Hematopoietic multipotent progenitor cell treated with erythropoietin and hydrocortisone succinate and interleukin-3 and kit ligand, for 4 days (in vitro differentiated cells): ENCODE measurements at places on chromosomes 5 and 9.

DNA sequence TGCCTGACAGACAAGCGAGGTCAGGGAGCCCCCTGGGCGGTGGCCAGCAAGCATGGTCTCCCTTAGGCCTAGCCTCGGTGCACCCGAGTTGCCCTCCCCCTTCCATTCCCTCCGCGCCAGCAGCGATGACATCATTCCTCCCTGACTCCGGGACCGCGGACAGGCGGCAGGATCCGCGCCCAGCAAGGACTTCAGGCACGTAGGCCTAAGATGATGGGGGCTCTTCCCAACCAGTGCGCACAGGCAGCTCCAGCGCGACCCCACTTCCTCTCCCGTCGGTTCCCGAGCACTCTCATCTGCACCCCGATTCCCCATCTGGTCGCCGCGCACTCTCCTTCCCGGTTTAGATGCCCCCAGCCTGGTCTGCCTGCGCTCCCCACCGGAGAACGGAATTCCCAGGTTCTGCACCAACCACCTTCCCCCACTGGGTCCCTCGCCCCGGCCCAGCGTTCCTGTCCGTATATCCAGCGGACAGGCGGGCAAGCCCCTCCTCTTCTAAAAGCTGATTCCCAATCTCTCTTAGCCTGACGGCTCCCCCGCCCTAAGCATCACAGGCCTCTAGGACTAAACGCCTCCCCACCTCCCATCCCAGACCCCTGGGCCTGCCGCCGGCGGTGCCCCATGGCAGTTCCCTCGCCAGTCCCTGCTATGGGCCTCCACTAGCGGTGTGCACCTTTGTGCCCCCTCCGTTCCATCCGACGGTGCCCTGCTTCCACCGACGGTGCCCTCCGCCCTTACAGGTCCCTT lies 931 bp downstream of the FAM219A start:
- DNase-seq = peak; percentile 23

GRCh38 chr5:149605998-149606724 lies 24.9 kb downstream of the ARHGEF37 start:
- DNase-seq = peak; percentile 96

- no peak for DNase-seq
These were observed 28.1 kb upstream of the C9orf72 start for GRCh38 chr9:27601396-27601795.

GRCh38 chr5:57458443-57458842 lies 24.2 kb downstream of the ACTBL2 start:
- DNase-seq = no peak

DNA sequence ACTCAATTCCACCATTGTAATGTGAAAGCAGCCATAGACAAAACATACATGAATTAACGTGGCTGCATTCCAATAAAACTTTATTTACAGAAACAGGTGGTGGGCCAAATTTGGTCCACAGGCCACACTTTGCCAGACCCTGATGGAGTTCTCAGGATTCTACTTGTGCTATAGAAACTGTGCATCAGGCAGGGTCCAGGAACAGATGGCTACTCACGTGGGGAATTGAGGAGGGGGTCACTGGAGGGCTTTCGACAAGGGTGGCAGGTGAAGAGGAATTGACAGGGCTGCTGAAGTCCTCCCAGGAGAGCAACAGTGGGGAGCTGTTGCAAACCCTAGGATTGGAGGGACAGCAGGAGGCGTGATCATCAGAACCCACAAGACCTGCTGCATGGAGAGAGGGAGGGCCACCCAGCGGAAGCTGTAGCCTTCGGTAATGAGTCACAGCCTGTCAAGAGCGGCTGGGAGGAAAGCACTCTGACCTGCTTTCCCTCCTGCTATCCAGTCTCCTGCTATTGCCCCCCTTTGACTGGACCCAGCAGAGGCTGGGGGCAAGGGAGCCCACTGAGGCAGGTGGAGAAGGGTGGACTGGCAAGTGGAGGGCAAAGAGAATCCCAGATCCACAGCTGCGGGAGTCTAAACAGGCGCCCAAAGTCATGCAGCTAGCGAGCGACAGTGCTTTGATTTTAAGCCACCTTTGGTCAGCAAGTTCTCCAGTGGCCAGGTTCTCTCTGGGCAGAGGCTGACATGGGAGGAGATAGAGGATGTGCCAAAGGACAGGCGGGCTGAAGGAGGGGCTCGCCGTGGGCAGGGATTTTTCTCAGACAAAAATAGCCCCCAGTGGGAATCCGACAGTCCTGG lies 138.3 kb upstream of the SMIM23 start:
- peak; percentile 64 for DNase-seq

DNA sequence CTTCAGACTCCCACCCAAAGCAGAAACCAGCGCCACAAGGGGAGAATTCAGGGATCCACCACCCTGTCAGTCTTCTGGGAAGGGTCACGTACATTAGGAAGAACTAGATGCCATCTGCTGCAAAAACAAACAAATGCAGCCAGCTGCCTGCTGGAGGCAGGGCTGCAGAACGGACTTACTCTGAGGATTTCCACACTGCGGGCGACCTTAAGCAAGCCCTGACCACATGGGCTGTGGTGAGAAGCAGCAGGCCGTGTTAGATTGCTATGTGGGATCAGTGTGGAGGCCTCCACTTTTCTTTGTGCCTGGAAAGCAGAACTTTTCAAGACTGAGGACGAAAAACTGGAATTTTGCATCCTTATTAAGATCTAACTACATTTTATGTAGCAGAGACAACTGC lies 13.4 kb upstream of the LTC4S start:
- DNase-seq = peak; percentile 78

DNA sequence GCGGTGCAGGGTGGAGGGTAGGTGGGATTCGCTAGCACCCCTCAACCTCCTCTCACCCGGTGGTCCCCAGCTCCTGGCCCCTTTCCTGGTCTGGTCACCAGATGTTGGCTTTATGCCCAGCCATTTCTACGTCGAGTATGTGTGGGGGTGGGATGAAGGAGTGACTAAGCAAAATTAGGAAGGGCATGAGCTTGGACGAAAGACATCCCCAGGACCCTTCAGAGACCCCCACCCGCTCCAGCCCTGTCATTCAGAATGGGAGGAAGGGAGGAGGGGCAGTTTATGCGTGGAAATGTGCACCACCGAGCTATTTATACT lies 742 bp downstream of the BHMT2 start:
- peak; percentile 1 for DNase-seq

GRCh38 chr5:79728396-79728795 lies 38.8 kb downstream of the CMYA5 start:
- no peak for DNase-seq

GRCh38 chr5:36575361-36575781 lies 31.0 kb upstream of the SLC1A3 start:
- no peak for DNase-seq

DNA sequence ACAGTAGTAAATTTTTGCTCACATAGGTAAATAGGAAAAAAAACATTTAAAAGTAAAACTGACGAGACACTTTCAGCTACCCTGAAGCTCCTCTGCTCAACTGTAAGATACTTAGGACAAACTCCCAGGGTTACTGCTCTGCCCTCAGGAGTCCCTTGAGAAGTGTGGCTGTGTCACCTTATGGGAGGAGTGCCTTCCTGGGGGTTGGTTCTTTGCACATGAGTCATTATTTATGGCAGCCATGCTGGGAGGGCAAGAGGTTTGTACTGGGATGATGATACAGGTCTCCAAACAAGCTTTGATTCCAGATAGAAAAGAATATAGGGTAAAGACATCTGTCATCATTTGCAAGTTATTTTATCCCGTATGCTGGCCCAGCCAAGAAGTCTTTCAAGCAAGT lies 45.9 kb downstream of the TTC1 start:
- no peak for DNase-seq

- DNase-seq = no peak
These were observed 13.2 kb upstream of the SLC25A48 start for GRCh38 chr5:135821061-135821801.

DNA sequence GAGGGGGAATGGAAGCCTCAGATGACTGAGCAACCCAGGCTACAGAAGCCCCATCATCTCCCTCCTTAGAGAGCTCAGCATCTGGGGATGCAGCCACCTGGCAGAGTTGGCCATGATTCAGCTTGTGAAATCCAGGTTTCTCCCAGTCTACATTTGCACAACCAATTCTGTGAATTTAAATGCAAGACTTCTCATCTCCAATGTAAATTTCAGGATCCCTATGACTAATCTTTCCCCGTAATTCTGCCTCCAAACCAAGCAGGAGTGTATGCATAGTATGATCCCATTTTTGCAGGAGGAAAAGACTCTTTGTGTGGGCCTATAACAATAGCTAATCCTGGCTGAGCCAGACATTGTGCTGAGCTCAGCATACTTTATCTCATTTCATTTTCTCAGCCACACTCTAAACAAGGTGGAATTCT lies 59.6 kb upstream of the IL17B start:
- DNase-seq = no peak

DNA sequence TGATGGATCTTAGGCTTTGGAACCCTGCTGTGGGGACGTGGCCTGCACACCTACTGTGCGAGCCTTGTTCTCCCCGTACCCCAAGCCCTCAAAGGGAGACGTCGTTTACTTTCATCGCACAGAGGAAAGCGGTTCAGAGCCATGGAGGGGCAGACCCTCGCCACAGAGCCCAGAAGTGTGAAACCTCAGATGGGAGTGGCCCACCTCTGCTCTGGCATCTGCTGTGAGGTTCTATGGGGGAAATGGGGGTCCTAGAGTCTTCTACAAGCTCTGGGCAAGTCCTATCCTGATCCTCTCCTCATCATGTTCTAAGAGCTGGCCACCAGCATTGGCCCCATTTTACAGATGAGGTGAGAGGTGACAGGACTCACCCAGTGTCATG lies 3.7 kb upstream of the RNF44 start:
- DNase-seq = no peak

DNA sequence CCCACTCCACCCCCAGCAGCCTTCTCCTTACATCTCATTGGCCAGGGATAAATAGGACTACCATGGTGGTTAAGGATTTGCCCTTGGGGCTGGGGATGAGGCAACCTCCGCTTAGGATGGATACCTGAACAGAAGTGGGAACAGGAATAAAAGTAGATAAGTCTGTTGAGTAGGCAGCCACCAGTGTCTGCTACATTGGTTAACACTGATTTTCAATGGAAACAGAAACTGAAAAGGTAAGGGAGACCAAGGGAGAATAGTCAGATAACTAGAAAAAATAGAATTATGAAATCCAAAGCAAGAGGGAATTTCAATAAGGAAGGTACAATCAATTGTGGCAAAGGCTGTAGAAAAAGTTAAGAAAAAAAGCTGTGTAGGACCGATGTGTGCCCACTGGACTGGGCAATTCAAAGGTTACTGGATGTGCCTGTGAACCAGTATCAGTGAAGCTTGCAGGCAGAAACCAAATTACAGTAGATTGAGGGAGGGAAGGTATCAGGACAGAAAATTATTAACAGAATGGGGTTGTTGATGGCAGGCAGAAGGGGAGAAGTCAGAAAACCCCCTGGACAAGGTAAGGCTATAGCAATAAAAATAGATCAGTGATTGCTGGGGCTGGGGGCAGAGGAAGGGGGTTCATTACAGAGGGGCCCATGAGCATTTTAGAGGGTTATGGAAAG lies 48.7 kb downstream of the DNAJC21 start:
- DNase-seq = no peak

GRCh38 chr5:156680831-156681230 lies 169.3 kb upstream of the PPP1R2B start:
- no peak for DNase-seq

DNA sequence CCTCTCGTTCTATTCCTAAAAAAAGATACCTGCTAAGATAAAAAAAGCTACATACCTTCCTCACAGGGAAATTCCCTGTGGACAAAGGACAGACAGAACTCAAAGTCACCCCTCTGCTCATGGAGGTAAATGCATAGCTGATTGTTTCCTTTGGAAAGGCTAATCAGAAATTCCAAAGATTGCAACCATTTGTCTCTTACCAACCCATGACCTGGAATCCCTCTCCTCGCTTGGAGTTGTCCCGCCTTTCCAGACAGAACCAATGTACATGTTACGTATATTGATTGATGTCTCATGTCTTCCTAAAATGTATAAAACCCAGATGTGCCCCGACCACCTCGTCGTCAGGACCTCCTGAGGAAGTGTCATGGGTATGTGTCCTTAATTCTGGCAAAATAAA lies 49.2 kb upstream of the LIFR start:
- no peak for DNase-seq

DNA sequence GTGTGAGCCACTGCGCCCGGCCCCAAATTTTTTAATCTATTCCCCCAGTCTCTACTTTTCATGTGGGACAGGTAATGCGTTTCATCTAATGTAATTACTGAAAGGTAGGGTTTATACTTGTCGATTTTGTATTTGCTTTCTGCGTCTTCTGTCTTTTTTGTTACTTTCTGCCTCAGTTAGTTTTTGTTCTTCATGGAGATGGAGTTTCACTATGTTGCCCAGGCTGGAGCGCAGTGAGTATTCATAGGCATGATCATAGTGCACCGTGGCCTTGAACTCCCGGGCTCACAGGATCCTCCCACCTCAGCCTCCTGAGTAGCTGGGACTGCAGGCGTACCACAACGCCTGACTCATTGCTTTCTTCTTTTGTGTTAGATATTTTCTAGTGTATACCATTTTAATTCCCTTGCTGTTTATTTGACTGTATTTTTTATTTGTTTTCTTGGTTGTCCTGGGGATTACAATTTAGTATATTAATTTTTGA lies 23.4 kb downstream of the EHMT1 start:
- DNase-seq = no peak

DNA sequence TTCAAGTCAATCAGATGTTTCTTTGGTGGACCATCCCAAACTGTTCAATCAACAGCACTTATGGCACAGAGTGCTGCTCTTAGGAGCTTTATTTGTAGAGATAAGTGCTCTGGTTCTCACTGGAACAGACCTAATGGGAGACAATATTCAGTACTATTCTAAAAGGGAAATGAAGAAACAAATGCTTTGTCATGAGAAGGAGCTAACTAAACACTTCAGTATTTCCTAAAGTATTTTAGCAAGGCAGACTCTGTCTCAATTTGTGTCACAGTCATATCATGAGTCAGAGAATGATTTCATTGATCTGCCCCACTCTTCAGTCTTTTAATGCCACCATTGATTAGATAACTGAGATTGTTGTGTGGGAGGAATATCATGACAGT lies 175.3 kb downstream of the SLF1 start:
- peak; percentile 33 for DNase-seq

GRCh38 chr9:126114850-126115460 lies 211.7 kb upstream of the MVB12B start:
- DNase-seq = no peak

DNA sequence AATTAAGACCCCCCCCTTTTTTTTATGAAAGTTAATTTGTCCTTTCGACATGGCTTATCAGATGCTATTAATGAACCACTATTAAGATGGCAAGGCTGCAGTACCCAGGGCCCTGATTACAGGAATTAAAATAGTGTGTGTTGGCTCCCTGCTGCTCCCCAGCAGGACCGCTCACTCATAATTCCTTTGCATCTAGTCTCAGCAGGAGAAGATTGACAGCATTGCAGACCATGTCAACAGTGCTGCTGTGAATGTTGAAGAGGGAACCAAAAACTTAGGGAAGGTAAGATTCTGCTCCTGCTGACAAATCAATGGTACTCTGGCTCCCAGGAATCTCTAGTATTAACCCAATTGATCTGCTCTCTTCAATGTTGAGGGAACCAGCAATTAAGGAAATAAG lies 61.0 kb downstream of the STX17 start:
- DNase-seq = no peak

DNA sequence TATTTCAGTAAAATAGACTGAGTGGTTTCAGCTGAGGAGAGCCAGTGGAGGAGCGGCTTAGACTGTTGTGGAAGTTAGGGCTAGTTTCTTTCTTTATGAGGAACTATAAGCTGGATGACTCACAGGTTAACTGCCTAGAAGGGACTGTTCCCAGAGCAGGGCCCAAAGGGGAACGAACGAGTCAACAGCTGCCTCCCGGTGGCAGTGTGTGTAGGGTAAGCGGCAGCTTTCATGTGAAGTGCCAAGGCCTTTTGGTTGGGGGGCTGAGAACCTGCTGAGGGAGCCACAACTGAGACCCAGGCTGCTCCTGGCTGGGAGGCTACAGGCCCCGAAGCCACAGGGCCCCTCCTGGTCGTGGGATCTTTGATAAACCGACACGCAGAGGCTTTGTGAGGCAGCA lies 7.0 kb downstream of the SQSTM1 start:
- DNase-seq = peak; percentile 78
